ENCODE measurements at places on chromosomes 7 and 10. TPM values are rescaled to one million over a fixed set of nuclear protein-coding genes. Genes with fewer than 3 reads are reported as not detected.

The SPDYE16 gene
- not detected for total RNA-seq

The IKZF1 gene
- 324 TPM for total RNA-seq

The CDHR3 gene
- total RNA-seq, result 0.47 TPM

The SUN3 gene
- not detected for total RNA-seq

The NEUROD6 gene
- total RNA-seq, result not detected

The ASZ1 gene
- total RNA-seq, result not detected

DNA sequence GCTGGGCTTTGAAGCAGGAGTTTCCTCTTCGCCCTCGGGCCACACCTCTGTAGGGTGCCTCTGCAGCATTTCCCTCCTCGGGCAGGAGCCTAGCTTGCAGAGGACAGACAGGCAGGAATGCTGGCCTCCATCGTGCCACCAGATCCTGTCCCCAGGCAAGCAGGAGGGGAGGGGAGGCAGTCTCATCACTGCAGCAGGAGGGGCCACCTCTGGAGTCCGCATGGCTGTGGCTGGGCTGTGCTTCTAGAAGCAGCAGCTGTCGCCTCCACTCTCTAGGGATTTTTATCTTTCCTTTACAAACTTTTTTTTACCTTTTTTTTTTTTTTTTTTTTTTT lies 181.4 kb downstream of the CUX1 start:
- H3K4me1 ChIP-seq, result no peaks in the 10 kb centered on the region
- no peaks in the 10 kb centered on the region for H3K27me3 ChIP-seq
- no peaks in the 10 kb centered on the region for H3K36me3 ChIP-seq
- no peak for DNase-seq

DNA sequence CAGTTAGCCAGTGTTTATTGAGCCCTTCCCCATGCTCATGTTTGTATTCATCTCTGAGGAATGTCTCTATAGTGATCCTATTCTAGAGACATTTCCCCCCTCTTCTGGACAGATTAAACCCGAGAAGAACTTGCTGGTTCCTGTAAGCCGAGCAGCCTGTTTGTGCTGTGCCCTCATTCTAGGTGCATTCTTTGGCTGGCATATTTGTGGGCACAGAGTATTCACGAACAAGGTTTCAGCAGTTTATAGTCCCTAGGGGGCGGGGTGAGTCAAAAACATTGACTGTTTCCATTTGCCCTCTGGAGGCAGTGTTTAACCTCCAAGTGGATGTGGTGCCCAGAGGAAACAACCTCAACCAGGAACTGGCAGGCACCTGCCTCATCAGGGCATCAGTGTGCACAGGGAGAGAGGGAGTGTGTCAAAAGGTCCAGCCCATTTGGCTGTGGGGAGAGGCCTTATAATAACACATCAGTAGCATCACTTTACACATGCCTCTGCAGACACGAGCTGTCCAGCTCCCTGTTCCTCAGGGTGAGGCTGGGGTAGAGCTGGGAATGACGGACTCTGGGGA lies 273.3 kb upstream of the LRGUK start:
- H3K27ac ChIP-seq, result no peak overlapping the region
- no peaks in the 10 kb centered on the region for H3K4me1 ChIP-seq
- no peaks in the 10 kb centered on the region for H3K27me3 ChIP-seq

DNA sequence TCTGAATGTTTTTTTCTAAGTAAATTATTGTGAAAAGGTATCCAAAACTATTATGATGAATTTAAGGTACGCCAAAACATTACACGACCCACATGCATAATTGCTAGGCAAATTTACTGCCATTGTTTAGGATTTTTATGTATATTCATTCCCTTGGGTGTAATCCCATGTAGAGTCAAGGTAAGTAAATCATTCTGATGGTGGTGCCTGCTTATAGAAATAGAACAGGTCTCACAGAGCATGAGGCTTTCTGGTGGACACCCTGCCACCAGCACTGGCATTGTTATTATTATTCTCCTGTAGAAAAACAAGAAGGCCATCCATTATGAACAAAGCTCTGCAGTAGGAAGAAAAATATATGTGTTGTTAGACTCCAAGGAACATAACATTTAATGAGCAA lies 111.7 kb upstream of the ZNF804B start:
- no peaks in the 10 kb centered on the region for H3K36me3 ChIP-seq
- no peaks in the 10 kb centered on the region for H3K4me1 ChIP-seq
- no peak for DNase-seq
- H3K27me3 ChIP-seq, result peaks cover 2% of the 10 kb centered on the region

- H3K4me1 ChIP-seq, result no peaks in the 10 kb centered on the region
- H3K27me3 ChIP-seq, result no peaks in the 10 kb centered on the region
- no peaks in the 10 kb centered on the region for H3K36me3 ChIP-seq
- no peak overlapping the region for H3K4me3 ChIP-seq
- no peak overlapping the region for H3K27ac ChIP-seq
These were observed 123.4 kb upstream of the NEBL start for GRCh38 chr10:21020545-21020944.

GRCh38 chr7:89887489-89887888 lies 266.8 kb upstream of the STEAP1 start:
- H3K27me3 ChIP-seq, result no peaks in the 10 kb centered on the region
- H3K4me1 ChIP-seq, result no peaks in the 10 kb centered on the region
- no peaks in the 10 kb centered on the region for H3K36me3 ChIP-seq
- no peak overlapping the region for H3K27ac ChIP-seq

DNA sequence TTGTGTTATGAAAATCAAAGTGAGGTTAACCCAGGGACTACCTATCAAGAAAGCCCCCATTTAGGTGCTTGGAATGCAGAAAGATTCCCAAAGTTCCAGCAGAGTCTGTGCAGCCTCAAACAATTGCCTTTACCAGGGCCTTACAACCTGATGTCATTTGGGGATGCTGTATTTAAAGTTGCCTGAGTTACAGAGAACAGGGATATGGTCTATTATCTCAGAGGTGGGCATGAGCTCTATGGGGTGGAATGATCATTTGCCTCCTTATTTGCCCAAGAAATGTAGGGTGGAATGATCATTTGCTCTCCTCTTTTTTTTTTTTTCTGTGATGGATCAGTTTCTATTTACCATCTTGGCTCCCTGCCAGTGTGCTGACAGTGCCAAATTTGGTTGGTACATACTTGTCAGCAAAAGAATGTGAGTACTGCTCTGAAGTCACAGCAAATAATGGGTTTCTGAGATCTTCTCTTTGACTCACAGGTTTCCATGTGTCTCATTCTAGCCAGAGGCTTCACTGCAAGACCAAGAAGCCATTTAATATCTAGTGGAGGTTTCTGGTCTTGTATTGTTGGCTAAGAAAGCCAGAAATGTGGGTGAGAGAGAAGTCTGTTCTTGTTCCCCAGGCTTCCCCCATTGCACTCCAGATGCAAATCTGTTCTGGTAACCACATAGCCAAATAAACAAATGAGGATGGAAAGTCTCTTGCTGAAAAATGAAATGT lies 45.5 kb upstream of the ZNRF2 start:
- H3K4me1 ChIP-seq, result no peaks in the 10 kb centered on the region
- H3K36me3 ChIP-seq, result no peaks in the 10 kb centered on the region
- DNase-seq, result no peak
- no peak overlapping the region for H3K27ac ChIP-seq
- H3K4me3 ChIP-seq, result no peak overlapping the region

GRCh38 chr7:2151237-2151636 lies 81.5 kb downstream of the MAD1L1 start:
- peaks cover 2% of the 10 kb centered on the region for H3K36me3 ChIP-seq
- no peaks in the 10 kb centered on the region for H3K4me1 ChIP-seq
- no peak for DNase-seq
- H3K27me3 ChIP-seq, result no peaks in the 10 kb centered on the region
- H3K4me3 ChIP-seq, result no peak overlapping the region

GRCh38 chr10:112723876-112724275 lies 226.2 kb upstream of the TCF7L2 start:
- no peak for DNase-seq
- H3K36me3 ChIP-seq, result no peaks in the 10 kb centered on the region
- no peaks in the 10 kb centered on the region for H3K27me3 ChIP-seq
- no peak overlapping the region for H3K27ac ChIP-seq
- no peak overlapping the region for H3K4me3 ChIP-seq
- no peaks in the 10 kb centered on the region for H3K4me1 ChIP-seq

- H3K36me3 ChIP-seq, result peaks cover 3% of the 10 kb centered on the region
- H3K27ac ChIP-seq, result no peak overlapping the region
- H3K4me1 ChIP-seq, result no peaks in the 10 kb centered on the region
- H3K4me3 ChIP-seq, result no peak overlapping the region
These were observed 13.9 kb downstream of the BRAT1 start for GRCh38 chr7:2541291-2542010.

- peaks cover 2% of the 10 kb centered on the region for H3K4me1 ChIP-seq
- no peaks in the 10 kb centered on the region for H3K36me3 ChIP-seq
- no peak for DNase-seq
- H3K4me3 ChIP-seq, result no peak overlapping the region
These were observed 6.0 kb downstream of the PPP1R9A start for GRCh38 chr7:94913391-94913790.

- no peak overlapping the region for H3K27ac ChIP-seq
- no peak overlapping the region for H3K4me3 ChIP-seq
- H3K4me1 ChIP-seq, result no peaks in the 10 kb centered on the region
- no peak for DNase-seq
These were observed 60.8 kb upstream of the EBF3 start for GRCh38 chr10:130024779-130025325.

DNA sequence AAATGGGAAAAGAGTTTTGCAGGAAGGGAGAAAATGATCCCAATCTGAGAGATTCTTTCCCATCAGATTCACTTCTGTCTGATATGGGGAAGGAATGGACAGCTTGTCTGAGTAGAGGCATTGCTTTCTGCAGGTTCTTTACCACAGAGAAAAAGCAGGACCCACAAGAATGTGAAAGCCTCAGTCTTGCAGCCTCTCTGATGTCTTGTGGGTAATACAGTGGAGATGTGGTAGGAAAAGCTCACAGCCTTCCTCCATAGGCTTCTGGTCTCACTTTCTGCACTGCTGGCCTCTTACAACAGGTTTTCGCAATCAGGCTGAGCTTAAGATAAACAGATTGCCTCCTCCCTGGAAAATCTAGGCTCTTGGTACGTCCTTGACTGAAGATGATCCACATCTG lies 551 bp downstream of the IFIT1 start:
- no peak for DNase-seq
- no peak overlapping the region for H3K27ac ChIP-seq
- H3K4me1 ChIP-seq, result peaks cover 46% of the 10 kb centered on the region
- peaks cover 11% of the 10 kb centered on the region for H3K36me3 ChIP-seq

DNA sequence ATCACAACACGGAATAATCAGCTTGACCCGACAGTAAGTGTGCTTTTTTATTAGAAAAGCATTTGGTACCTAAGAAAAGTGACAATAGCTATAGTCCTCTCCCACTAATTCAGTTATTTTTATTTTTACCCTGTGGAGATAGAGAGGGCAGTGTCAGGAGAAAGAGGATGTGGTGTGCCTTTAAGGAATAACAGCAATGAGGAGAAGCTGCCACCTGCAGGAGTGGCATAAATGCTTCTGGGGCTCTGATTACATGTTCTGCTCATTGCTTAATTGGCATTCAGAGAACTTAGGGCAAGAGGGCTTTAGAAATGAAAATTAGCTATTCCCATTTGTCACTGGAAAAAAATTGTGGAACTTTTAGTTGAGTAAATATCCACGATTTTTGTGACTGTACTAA lies 60.1 kb downstream of the DENND11 start:
- H3K4me3 ChIP-seq, result no peak overlapping the region
- peaks cover 10% of the 10 kb centered on the region for H3K4me1 ChIP-seq
- peaks cover 49% of the 10 kb centered on the region for H3K36me3 ChIP-seq
- DNase-seq, result no peak
- H3K27ac ChIP-seq, result no peak overlapping the region

DNA sequence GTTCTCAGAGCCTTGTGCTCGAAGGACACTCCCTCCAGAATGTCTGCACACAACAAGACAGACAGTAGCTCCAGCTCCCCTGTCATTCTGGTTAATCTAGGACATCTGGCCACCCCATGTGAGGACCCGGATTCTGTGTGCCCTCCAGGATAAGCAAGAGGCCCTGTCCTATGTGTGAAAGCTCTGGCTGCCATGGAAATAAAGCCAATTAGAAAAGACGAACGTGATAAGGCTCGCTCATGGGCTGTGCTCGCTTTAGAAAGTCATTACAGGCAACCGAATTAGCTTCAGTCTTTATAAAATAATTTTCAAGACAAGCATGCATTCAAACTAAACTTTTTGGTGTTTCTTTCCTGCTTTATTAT lies 263.4 kb downstream of the INHBA start:
- no peak overlapping the region for H3K27ac ChIP-seq
- no peak for DNase-seq
- H3K27me3 ChIP-seq, result no peaks in the 10 kb centered on the region
- no peak overlapping the region for H3K4me3 ChIP-seq
- H3K36me3 ChIP-seq, result no peaks in the 10 kb centered on the region

DNA sequence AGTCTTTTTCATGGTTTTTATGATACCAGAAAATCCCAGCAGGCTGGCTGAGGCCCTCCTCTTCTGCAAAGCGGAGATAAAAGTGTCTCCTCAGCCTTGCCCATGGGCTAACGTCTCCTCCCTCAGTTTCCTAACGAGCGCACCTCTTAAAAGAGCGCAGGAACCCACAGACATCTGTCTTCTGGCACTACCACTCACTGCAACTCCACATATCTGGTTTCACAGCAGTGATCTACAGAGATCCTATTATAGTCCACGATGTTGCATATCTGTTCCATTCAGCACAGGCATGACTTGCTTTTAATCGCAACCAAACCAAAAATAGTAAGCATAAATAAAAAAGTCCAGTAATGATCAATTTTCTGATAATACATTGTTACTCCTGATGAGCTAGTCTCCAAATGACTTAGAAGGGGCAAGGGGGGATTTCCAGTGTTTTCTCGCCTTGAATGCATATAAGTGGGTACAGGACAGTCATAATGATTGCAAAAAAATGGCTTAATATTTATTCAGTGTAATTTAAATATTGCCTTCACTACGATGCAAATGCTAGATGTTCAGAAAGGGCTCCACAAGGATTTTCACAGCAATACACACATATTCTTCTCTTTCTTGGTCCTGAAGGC lies 20.9 kb downstream of the ANKRD22 start:
- DNase-seq, result no peak
- peaks cover 70% of the 10 kb centered on the region for H3K4me1 ChIP-seq
- H3K27me3 ChIP-seq, result no peaks in the 10 kb centered on the region
- no peak overlapping the region for H3K4me3 ChIP-seq
- peaks cover 5% of the 10 kb centered on the region for H3K36me3 ChIP-seq
- no peak overlapping the region for H3K27ac ChIP-seq

GRCh38 chr10:86970162-86970981 lies 2.1 kb downstream of the ADIRF start:
- H3K4me1 ChIP-seq, result peaks cover 22% of the 10 kb centered on the region
- DNase-seq, result no peak
- H3K27me3 ChIP-seq, result peaks cover 35% of the 10 kb centered on the region
- H3K36me3 ChIP-seq, result no peaks in the 10 kb centered on the region
- peak overlapping the region; percentile 58 for H3K27ac ChIP-seq
